Progenitor cell of endocrine pancreas (in vitro differentiated cells): ENCODE measurements at places on chromosomes 4 and X. TPM values are rescaled to one million over a fixed set of nuclear protein-coding genes. Genes with fewer than 3 reads are reported as not detected.

Gene CPZ
- 0.19 and 0.29 TPM in 2 replicates for total RNA-seq

Gene H2BW2
- total RNA-seq = not detected in 2 replicates

Gene CXCL3
- total RNA-seq = 1.7 and 1.8 TPM in 2 replicates

Gene SPACA5
- total RNA-seq = not detected in 2 replicates

GRCh38 chr4:17068392-17068791 is 169.9 kb upstream of the LDB2 start:
- no peak for DNase-seq

DNA sequence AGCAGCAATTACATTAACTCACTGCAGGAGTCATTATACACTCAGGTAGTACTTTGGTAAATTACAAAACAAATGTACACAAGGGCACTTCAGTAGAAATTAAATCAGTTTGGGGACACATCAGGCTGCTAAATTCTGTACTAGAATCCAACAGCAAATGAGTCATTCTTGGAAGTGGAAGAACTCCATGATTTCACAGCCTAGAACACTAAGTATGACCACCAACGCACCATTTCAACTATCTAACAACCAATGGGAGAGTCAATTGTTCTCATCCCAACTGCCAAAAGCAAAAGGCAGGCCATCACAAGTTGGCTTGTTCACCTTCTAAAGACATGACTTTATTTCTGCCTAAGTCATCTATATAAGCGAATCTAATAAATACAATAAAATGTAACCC is 26.6 kb downstream of the PPM1K start:
- no peak for DNase-seq

- DNase-seq = no peak
These were observed 95.1 kb downstream of the USP9X start for GRCh38 chrX:41180194-41180908.

GRCh38 chr4:113468165-113469022 is 293.1 kb downstream of the CAMK2D start:
- DNase-seq = no peak

GRCh38 chr4:6591313-6591712 is 16.3 kb downstream of the MAN2B2 start:
- DNase-seq = no peak

DNA sequence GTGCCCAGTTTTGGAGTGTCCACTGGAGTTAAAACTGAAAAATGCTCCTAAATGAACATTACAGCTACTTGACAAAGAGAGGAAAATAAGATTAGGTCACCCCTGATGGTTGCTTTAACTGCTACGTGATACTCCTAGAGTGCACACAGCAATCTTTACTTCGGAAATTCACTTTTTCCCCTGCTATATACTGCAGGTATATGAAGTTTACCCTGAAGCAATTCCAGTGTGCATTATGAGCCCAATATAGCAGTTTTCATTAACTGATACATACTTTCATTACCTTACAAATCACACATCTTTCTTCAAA is 773 bp upstream of the ZNF827 start:
- no peak for DNase-seq

GRCh38 chrX:24828147-24828546 is 134.4 kb downstream of the POLA1 start:
- DNase-seq = no peak

- DNase-seq = no peak
These were observed 22.4 kb upstream of the HPSE start for GRCh38 chr4:83356899-83357661.

DNA sequence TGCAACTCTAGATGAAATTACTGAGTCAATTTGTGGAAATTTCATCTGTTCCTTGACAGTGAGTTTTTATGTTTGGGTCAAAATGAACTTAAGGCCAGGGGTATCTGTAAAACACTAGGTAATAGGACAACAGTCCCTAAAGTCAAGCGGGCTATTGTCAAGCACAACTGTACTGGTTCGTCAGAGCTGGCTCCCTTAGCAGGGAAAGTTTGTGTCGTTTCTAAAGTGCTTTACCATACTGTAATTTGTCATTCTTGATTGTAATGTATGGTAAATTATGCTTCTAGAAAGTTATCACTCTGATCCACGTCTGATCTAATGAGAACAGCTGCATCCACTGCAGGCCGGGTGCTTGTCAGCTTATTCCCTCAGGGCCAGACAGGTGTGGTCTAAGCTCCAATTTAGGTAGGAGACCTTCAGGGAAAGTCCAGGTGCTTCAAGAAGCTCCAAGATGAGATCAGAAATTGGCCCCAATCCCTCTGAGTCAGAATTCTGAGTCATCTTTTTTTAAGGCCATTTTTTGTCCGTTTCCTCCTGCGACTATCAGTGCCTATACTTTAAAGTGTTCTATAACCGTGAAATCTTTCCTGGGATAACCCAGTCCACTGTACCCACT is 92.2 kb downstream of the PALLD start:
- no peak for DNase-seq

GRCh38 chr4:107216379-107216778 is 180.3 kb upstream of the DKK2 start:
- DNase-seq = no peak
